ENCODE measurements at places on chromosomes 2 and 18. TPM values are rescaled to one million over a fixed set of nuclear protein-coding genes. Genes with fewer than 3 reads are reported as not detected.

The GRP gene
- not detected for total RNA-seq

- no peaks in the 10 kb centered on the region for H3K27me3 ChIP-seq
- no peak overlapping the region for H3K4me3 ChIP-seq
- H3K36me3 ChIP-seq = no peaks in the 10 kb centered on the region
- peaks cover 20% of the 10 kb centered on the region for H3K4me1 ChIP-seq
- DNase-seq = no peak
These were observed 25.4 kb downstream of the SPP2 start for GRCh38 chr2:234075947-234076346.

- H3K36me3 ChIP-seq = no peaks in the 10 kb centered on the region
- H3K4me3 ChIP-seq = no peak overlapping the region
- H3K27ac ChIP-seq = no peak overlapping the region
These were observed 23.7 kb downstream of the CRACDL start for GRCh38 chr2:98912221-98912851.

DNA sequence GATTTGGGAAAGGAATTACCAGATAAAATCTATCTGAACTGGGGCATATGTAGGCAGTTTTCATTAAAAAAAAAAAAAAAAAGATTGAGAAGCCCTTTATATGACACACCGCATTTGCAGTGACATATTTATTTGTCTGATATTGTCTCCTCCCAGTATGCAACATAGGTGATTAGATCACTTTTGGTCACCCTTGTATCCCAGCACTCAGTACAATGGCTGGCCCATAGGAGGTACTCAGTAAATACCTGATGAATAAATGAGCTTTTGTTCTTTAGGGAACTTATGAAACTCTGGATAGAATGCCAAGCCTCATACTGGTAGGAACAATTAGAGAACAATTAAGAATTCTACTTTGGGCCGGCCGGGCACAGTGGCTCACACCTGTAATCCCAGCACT is 22.8 kb upstream of the E2F6 start:
- H3K4me3 ChIP-seq = no peak overlapping the region
- H3K36me3 ChIP-seq = no peaks in the 10 kb centered on the region
- peaks cover 18% of the 10 kb centered on the region for H3K27me3 ChIP-seq
- no peak for DNase-seq
- no peaks in the 10 kb centered on the region for H3K4me1 ChIP-seq

GRCh38 chr2:38600242-38600891 is 2.4 kb downstream of the HNRNPLL start:
- H3K36me3 ChIP-seq = no peaks in the 10 kb centered on the region
- peak overlapping the region; percentile 58 for H3K27ac ChIP-seq
- peaks cover 25% of the 10 kb centered on the region for H3K4me1 ChIP-seq
- peak overlapping the region; percentile 62 for H3K4me3 ChIP-seq

DNA sequence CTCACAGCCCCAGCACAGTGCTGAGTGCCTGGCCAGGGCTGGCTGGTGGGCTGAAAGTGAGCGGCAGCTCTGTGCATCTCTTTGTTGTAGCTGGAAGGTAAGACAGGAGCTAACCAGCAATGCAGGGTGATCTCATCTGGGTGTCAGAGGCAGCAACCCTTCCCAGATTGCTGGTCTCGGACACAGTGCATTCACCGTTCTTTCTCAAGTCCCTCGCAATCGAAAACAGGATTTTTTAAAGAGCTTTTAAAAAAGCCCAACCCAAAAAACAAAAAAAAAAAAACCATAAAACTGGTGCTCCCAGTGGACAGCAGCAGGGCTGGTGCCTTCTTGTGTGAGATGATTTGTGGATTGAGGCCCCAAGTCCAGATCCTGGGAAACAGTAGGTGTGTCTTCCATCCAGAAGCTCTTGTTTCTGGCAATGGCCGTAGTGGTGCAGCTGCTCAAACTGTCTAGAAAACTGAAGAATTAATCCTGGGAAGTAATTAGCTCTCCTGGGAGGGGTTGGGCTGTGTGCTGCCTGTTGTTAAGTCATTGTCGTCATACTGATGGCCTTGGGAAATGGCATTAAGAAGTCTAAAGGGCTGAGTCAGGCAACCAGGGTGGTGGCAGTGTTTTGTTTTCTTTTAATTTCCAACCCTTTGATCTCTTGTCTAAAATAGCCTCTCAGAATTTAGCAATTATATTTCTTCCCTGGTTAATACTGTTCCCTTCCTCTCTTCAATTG is 156.7 kb downstream of the KLHL29 start:
- H3K4me3 ChIP-seq = no peak overlapping the region
- no peaks in the 10 kb centered on the region for H3K4me1 ChIP-seq
- H3K27me3 ChIP-seq = no peaks in the 10 kb centered on the region
- no peak for DNase-seq
- H3K36me3 ChIP-seq = no peaks in the 10 kb centered on the region

DNA sequence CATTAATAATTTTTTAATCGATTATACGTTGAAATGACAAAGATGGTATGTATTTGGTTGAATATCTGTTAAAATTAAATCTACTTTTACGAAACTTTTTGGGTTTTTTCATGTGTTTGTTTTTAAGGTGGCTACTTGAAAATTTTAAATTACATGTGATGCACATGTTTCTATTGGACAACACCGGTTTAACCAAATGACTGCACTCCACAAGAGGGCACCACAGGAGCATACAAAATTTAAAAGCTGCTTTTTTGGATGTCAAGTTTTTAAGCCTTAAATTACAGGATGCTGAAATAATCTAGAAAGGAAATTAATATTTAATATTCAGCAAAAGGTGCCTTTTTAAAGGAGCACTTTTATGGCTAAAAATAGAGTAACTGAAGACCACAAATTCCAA is 98.7 kb downstream of the ACVR1 start:
- peaks cover 8% of the 10 kb centered on the region for H3K4me1 ChIP-seq
- no peak overlapping the region for H3K4me3 ChIP-seq
- H3K36me3 ChIP-seq = peaks cover 55% of the 10 kb centered on the region
- no peak overlapping the region for H3K27ac ChIP-seq
- peak; percentile 37 for DNase-seq
- H3K27me3 ChIP-seq = no peaks in the 10 kb centered on the region

DNA sequence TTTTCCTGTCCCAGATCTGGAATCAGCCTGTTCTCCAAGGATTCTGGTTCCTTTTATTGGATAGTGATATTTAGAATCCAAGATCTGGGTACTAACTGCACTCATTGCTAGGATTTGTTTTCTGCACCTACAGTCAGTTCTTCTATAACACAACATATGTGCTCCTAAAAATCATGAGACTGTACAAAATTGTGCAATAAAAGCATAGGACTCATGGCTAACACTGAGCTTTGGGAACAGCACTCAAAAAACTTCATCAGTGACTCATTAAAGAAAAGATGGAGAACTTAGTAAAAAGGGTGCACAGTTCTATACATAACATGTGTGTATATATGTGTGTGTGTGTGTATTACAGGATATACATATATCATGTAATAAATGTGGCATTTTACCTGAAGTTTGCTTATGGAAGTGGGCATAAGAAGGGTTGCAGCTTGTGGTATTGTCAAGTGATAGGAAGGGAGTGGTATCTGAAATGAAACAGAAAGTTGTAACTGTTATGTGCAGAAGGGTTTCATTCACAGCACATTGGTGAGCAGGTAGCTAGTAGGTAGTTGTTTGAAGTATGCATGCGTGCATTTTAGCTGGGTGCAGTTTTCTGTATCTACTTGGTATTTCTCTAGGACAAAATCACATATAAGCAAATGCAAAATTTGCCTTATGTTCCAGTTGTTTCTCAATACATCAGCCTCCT is 5.9 kb upstream of the SCYGR2 start:
- H3K4me1 ChIP-seq = no peaks in the 10 kb centered on the region
- no peak overlapping the region for H3K27ac ChIP-seq
- H3K27me3 ChIP-seq = peaks cover 6% of the 10 kb centered on the region
- H3K4me3 ChIP-seq = no peak overlapping the region
- DNase-seq = no peak

DNA sequence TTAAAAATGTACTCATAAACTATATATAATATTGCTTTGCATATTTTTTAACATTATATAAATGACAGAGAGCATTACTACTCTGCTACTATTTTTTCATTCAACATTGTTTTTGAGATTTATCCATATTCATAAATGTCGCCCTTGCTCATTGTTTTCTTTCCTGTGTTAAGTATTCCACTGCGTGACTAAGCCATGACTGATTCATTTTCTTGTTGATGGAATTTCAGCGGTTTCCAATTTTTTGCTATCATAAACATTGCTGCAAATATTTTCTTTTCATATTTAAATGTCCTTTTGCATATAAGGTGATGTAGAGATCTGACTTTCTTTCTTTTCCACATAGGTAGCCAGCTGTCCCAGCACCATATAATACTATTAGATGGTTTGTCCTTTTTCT is 57.6 kb downstream of the SFXN5 start:
- no peak overlapping the region for H3K4me3 ChIP-seq
- DNase-seq = no peak
- no peak overlapping the region for H3K27ac ChIP-seq
- H3K36me3 ChIP-seq = no peaks in the 10 kb centered on the region

The SCN3A gene
- not detected for total RNA-seq

- no peaks in the 10 kb centered on the region for H3K27me3 ChIP-seq
- H3K36me3 ChIP-seq = peaks cover 28% of the 10 kb centered on the region
These were observed 176.9 kb downstream of the BCL2 start for GRCh38 chr18:63142594-63143225.

GRCh38 chr18:8868276-8868675 is 162.9 kb downstream of the MTCL1 start:
- H3K27me3 ChIP-seq = no peaks in the 10 kb centered on the region
- no peaks in the 10 kb centered on the region for H3K4me1 ChIP-seq
- no peak for DNase-seq
- no peak overlapping the region for H3K27ac ChIP-seq

- no peaks in the 10 kb centered on the region for H3K4me1 ChIP-seq
- H3K4me3 ChIP-seq = no peak overlapping the region
- H3K27me3 ChIP-seq = peaks cover 3% of the 10 kb centered on the region
- H3K27ac ChIP-seq = no peak overlapping the region
- DNase-seq = no peak
These were observed 137.1 kb downstream of the RPIA start for GRCh38 chr2:88828397-88829137.

Data from CD4-positive, alpha-beta T cell (primary cell).